Activated naive CD4-positive, alpha-beta T cell treated with anti-CD3 and anti-CD28 coated beads, Interleukin-2, amount 50 U/mL, for 72 hours (primary cell): ENCODE measurements at places on chromosomes 3 and 15.

GRCh38 chr3:175526609-175527280, 667.6 kb downstream of the NAALADL2 start:
- DNase-seq = no peak

DNA sequence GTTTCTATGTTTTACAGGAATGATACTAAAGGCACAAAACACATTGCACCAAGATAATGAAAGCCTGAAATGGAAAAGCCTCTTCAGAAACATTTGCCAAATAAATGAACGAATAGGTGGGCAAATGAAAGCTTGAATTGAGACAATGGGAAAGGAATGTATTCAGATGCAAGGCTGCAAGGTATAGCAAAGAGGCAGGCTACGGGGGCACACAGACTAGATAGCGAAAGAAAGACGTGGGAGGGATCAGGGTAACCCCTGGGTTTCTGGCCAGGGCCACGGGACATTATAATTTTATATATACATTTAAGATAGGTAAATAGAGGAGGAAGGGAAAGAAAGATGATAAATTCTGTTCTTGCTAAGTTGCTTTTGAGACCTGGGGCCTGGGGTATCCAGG, 95.9 kb upstream of the NLGN1 start:
- DNase-seq = no peak

DNA sequence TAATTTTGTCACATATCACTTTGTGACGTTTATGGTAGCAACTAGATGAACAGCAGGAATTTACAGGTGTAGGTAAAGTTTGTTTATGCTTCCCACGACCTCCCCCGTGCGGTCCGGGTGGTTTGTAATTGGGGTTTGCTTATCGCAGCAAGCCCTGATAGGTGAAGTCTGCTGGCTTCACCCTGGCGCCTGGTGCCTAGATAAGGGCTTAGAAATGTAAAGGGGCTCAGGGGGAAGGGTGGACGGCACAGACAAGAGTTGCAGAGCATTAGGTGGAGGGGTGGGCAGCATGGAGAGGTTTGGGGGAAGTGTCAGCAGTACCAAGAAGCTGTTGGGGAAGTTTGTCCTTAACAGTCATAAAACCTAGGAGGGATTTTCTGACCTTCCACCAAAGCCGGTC, 108.1 kb upstream of the RNF7 start:
- DNase-seq = no peak

DNA sequence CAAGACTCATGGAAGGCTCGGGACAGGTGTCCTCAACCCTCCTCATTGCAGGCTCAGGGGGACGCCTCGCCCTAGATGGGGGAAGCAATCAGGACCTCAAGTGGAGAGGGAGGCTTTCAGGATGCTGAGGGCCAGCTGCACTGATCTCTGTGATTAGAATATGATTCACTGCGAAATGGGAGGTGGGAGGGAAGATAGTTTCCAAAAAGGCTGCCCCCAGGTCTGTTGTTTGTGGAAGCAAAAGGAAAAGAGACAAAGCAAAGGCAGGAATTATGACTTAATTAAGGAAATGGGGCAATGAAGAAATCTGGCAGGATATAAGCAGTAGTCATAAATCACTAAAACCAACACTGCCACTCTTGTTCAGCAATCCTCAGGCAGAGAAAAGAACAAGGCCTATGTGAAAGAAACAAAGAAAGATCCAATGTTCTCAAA, 85.6 kb upstream of the ABHD17C start:
- no peak for DNase-seq

GRCh38 chr3:71784201-71784913, 591 bp downstream of the PROK2 start:
- DNase-seq = no peak

GRCh38 chr3:172595664-172596393, 72.6 kb upstream of the TNFSF10 start:
- DNase-seq = no peak

DNA sequence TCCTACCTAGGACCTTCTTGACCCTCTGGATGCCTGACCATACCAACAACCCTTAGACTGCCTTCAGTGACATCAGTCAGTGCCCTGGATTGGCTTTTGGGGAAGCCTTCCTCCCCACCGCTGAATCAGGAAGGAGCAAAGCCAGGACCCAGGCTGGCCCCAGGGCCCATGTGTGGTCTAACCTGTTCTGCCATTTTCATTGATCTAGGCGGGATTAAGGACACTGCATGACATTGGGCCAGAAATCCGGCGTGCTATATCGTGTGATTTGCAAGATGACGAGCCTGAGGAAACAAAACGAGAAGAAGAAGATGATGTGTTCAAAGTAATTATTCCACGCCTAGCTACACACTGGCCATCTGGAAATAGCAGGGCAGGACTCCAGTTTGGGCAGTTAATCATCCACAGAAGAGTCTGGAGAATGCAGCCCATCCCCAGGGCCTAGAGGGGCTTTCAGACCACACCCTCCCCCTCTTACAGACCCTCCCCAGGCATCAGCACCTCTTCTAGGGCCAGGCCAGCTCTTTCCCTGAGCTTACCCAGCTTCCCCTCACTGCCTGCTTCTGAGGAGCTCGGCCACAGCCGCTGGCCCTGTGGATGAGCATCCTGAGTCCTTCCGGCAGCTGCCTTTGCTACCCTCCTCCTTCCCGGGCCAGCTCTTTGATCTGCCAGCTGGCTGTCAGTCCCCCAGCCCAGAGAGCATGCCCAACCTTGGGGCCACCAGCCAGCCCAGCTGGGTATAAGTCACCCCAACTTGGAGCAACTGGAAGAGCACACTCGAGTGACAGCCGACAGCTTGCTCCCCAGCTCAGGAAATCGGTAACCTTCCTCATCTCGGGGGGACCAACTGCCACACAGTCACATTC, 45.9 kb downstream of the CHDH start:
- no peak for DNase-seq
